BE2C (cell line): ENCODE measurements at places on chromosomes 3 and 15.

GRCh38 chr3:180690061-180690460, 10.8 kb upstream of the CCDC39 start:
- no peak for DNase-seq

DNA sequence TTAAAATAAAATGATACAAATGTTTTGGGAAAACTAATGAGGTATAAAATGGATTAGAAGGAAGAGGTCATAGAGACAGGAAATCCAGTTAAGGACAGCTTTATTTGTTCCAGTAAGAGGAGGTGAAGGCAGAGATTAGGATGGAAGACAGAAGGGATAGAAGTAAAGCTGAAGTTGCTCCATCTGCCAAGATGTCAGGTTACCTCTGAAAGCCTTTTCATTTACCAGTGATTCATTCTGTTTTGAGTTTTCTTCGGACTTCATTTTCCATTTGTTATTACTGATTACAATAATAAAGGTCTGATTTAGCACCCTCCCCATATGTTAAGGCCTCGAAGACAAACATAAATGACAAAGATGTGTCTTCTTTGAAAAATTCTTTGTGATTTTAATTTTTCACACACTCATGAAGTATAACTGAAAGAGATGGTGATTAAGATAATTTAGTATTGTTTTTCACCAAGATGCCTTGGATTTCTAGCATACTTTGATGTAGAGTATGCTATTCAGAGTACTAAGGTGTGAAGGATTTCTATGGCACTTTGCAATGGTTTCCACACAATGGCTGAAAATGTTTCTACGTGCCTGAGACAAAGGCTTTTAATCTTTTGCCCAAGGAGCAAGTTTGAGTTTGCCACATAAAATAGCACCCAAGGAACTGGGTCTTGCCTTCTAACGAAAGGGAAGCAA, 75.4 kb upstream of the PLAAT1 start:
- DNase-seq = no peak

GRCh38 chr15:69926006-69926405, 171.7 kb downstream of the TLE3 start:
- no peak for DNase-seq

DNA sequence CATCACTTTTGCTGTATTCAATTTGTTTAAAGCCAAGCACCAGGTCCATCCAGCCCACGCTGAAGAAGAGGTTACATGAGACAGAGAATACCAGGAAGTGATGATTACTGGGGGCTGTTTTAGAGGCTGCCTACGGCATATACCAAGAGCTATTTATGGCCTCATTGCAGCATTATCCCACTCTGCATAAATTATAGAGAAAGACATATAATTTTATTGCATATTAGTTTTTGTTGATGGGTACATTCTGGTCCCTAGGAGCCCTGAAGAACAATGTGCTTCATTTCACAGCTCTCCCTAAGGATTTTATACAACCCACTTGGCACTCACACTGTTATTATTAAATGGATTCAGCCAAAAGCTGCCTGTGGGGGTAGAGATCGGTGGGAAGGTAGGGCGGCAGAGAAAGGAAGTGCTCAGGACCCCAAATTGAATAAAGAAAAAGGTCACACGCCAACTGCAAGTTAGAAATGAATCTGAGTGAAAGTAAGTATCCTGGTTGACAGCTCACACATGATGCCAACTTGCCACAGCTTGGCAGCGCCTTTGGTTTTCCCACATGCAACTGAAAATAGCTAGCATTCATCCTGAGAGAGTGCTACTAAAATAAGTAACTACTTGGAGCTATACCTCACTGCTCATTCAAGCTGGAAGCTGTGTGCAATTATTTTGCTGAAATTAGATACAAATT, 73.7 kb downstream of the CCNL1 start:
- no peak for DNase-seq

- no peak for DNase-seq
Observed at GRCh38 chr3:97974996-97975395, 2.8 kb upstream of the RIOX2 start.

GRCh38 chr3:120831066-120831465, 76.9 kb upstream of the STXBP5L start:
- no peak for DNase-seq

- no peak for DNase-seq
Observed at GRCh38 chr3:113374078-113374477, 67.2 kb downstream of the CFAP44 start.

GRCh38 chr3:133944641-133945380, 49.1 kb upstream of the RAB6B start:
- DNase-seq = peak; percentile 62

GRCh38 chr3:182793663-182794454, 555 bp downstream of the ATP11B start:
- DNase-seq = peak; percentile 42

GRCh38 chr3:179995406-179995805, 41.3 kb downstream of the PEX5L start:
- no peak for DNase-seq

DNA sequence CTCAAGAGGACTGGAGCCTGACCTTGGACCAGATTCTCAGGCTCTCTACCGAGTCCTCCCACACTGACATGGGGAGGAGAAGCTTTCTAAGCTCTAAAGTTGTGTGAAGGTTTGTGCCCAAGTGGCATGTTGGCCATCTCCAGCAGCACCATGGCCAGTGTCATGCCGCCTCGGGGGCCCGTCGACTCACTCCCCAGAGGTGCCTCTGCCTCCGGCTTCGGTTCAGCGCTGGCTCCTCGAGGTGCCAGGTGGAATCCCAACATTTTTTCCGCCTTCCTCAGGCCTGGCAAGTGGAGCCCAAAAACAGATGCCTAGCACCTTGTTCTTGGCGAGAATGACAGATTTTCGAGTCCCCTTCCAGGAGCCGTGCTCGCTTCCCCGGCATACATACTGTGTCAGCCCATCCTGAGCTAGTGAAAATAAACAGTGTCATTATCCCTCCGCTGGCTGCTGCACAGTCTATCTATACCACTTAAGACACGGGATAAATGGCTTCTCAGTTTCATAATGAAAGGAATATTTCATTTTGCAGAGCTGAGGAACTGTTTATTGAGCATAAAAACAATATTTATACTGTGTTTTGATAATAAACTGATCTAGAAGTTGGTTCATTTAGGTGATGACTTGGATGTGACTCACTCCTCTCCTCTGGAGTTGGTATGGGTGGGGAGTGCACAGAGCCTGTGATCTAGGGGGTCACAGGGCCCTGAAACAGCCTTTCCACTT, 328.5 kb upstream of the TLE3 start:
- DNase-seq = no peak

GRCh38 chr3:41018855-41019254, 180.4 kb upstream of the CTNNB1 start:
- DNase-seq = no peak

GRCh38 chr3:57729334-57730045, 26.6 kb upstream of the SLMAP start:
- no peak for DNase-seq

- no peak for DNase-seq
Observed at GRCh38 chr3:54800478-54800877, 127.4 kb downstream of the LRTM1 start.

GRCh38 chr3:112293368-112294321, at the start of gene SLC9C1:
SLC9C1 (minus strand) TSS chr3:112294216; CDS start chr3:112286791, 7,425 bp downstream.
- peak; percentile 62 for DNase-seq

DNA sequence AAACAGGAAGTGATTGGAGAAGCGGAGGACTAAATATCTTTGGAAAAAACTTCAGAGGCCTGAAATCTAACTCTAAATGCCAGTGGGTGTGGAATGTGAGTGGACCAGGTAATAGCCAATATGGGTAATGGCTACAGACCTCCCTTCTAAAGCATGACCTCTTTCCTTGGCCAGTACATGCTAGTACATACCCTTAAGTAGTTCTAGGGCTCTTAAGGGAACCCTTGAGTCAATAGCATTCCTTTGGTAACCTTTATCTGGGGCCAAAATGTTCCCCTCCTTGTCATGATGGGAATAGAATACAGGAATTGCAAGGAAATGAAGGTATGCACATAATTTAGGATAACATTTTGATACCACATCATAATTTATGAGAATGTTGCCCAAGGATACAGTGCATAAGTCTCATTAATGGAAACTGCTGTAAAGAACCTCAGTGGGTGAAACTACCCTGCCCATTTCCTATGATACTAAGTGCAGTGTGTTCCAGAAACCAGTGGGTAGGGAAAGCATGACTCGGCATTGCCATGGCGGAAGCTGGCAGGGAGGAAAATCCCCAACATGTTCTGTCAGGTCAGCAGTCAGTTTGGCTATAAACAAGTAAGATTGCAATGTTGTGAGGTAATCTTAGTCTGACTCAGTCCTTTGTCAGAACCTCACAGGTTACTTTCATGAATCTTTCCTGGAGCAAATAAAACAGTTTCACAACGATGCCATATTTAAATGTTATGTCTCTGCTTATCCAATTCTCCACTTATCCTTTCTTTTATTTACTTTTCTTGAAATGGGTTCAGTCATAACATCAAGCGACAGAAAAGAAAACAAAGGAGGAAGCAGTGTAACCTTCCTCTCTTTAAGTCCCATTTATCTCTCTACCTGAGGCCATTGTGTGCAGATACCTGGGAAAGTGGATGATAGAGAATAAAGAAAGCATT, 23.5 kb upstream of the RAP2B start:
- no peak for DNase-seq

DNA sequence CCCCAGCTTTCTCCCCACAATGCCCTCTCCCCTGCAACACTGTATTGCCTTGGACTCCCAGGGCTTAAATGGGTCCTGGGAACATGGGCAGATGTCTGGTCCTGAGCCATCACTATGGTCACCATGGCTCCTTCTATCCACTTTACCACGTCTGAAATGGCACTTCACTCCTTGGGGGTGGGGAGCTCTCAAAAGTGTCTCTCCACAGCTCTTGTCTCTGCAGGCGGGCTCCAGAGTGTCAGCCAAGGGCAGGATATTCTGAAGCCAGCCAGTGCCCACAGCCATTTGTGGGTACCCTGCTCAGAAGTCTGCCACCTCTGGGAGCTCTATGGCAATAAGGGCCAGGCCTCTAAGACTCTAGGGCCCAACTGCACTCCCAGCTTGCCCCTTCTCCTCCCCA, 163.9 kb downstream of the PPM1L start:
- no peak for DNase-seq

- DNase-seq = no peak
Observed at GRCh38 chr3:10647376-10647775, 142.0 kb upstream of the ATP2B2 start.

DNA sequence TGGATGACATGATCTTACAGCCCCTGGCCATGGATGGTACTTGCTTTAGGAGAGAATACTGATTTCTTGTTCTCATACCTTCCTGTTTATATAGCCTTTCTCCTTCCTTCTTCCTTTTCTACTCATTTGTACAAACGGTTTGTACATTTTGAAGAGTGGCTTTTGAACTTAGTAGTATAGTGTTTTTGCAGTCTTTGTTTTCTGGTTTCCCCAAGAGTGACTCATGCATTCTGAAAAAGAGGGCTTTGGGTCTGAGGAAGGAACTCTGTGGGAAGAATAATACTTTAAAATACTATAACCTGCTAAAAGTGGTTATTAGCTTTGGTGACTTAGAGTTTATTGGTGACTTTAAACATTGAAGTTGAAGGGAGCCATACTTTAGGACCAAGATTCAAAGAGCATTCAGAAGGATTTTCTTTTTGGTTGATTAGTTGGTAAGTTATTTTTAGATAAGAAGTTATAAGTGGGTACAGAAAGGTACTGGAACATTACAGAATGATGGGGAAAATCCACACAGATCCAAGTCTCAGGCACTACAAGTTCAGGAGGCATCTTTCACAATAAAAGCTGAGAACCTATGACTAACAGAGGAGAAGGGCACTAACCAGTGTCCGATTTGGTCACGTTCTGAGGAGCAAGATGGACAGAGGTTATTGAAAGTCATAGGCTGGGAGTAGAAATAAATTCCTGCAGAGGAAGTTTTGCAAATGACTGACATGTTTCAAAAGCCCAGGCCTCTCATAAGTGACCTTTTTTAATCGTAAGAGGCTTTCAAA, 369.6 kb upstream of the AZI2 start:
- DNase-seq = no peak

- DNase-seq = no peak
Observed at GRCh38 chr3:149452036-149452435, 22.5 kb upstream of the TM4SF4 start.

DNA sequence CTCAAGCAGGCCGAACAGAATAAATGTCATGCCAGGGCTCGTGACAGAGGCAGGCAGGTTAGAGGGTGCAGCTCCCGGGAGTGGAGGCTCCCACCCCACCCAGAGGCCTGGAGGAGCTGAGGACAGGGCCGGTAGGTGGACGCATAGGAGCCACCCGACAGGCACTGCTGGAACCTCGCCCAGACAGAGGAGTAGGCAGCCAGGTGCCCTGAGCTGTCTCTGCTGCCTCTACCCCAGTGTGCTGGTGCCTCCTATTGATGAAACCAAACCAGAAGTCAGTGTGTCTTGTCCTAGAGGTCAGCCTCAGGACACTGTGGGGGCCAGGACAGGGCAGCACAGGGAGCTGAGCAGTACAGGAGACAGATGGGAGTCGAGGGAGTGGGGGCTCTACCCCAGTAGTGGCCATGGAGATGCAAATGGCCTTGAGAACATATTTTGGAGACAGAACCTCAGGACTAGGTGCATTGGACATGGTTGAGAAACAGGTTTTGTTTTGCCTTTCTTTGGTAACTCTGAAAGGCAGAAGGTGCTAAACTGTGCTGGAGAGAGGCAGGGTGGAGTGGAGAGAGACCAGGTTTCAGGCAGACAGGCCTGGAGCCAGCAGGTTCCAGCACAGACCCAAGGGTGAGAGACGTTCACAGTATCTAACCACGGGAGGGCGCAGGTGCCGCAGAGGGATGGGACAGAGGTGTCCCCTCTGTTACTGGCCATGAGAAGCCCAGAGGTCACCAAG, 15.4 kb upstream of the KLF15 start:
- DNase-seq = no peak

DNA sequence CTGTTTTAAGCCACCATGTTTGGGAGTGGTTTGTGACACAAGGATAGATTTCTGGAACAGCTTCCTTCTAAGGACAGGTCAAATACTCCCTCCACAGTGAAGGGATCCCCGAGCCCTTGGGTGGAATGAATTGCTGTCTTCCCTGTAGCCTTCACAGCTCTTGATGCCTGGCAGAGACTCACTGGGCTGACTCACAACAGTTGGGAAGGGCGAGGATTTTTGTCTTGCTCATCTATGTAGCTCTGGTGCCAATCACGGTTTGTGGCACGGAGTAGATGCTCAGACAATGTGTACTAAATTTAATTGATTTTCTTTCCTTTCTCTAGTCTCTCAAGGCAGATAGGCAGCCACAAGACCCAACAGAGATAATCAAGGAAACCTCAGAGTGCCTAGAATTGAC, 27.0 kb downstream of the CRYGS start:
- no peak for DNase-seq

DNA sequence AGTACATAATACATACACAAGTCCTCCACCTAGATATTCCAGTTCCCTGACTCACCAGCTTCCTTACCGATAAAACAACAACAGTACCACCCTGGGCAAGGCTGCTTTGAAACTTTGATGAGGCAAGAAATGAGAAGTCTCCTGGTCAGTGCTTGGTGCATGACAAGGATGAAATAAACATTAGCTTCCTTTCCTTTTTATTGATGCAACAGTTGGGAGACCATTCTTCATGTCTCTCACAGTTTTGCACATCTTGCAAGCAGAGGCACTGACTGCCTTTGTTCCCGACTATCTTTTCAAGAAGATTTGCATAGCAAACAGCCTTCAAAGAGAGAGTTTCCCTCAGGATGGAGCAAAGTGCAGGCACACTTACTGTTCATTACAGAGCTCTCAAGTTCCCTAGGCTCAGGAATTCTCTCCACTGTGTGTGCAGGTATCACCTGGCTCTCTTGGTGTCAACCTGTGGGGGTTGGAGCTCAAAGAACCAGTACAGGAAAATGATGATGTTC, 65.2 kb downstream of the MYLK start:
- no peak for DNase-seq
